ENCODE measurements at places on chromosomes 1 and 21.

DNA sequence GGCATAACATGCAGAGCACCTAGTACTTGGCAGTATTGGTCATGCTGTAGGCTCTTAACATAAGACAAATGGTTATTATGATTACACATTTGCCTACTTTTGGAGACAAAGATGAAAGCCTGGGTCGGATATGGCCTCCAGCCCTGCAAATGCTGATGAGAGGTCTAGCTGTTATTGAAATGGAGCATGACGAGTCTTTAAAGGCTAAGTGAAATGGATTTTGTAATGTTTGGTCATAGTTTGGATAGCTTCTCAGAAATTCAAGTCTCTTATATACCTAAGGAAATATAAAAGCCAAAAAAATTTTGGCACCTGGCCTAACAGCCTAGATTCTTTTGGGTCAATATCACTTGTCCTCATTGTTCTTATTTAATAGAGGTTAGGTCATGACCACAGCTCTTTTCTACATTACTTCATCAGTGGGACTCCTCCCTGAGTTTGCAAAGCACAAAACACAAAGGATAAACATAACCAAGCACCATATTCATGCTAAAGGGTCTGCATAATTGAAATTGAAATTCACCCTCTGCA lies 69.2 kb upstream of the WLS start:
- DNase-seq = peak; percentile 41

- peak; percentile 99 for DNase-seq
These were observed 20.6 kb downstream of the TCEA3 start for GRCh38 chr1:23403735-23404486.

- no peak for DNase-seq
These were observed 11.6 kb downstream of the RNF223 start for GRCh38 chr1:1062348-1063163.

- no peak for DNase-seq
These were observed 936 bp downstream of the PAQR6 start for GRCh38 chr1:156246781-156247459.

DNA sequence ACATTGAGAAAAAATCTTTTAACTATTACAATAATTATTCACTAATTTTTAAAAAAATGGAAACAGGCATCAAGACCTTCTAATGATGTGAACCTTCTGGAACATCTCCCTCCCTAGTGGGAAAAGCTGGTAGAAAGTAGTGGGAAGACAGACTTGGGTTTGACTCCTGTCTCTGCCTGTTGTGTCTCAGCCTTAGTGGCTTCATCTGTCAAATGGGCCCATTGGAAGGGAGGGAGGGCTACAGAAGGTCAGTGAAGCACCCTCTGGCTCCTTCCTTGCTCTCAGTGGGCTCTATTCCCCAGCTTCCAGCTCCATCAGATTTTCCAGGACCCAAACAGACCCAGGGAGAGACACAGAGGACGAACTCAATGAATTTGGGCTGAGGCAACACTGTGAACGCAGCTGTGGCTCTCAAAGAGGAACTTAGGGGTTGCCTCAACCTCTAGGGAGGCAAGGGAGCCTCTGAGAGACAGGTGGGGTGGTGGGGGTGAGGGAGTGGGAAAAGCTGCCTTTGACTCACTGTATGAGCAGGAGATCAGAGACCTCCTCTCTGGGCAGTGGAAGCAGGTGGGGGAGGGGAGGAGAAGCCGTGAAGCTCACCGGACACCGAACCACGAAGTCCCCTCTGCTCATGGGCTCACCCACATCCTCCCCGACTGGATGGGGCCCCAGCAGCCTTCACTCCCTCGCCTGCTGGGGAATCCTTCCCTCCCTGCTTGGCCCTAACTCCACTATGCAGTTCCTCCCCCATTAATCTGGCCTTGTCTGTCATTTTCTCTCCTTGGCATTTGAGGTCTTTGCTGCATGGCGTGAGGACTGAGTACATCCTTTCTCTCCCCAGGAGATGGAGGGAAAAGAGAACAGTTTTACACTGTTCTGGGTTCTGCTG lies 4.5 kb downstream of the CNR2 start:
- no peak for DNase-seq

DNA sequence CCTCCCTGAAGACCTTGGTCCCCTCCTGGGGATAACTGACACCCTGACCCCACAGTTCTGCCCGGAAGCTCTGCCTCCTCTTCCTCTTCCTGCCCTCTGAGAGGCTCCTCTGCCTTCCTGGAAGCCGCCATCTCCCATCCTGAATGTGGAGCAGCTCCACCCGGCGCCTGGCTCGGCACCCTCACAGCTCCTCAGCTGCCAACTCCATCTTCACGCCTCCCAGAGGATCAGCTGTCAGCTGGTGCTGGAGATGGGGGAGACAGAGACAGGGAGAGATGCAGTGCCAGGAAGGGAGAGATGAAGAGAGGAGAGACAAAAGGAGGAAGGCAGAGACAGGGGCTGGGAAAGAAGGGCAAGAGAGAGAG lies 210.4 kb upstream of the CSF3R start:
- DNase-seq = no peak

GRCh38 chr1:36359383-36359782 lies 26.3 kb downstream of the STK40 start:
- no peak for DNase-seq

- no peak for DNase-seq
These were observed 821 bp upstream of the KHDRBS1 start for GRCh38 chr1:32012709-32013385.

GRCh38 chr1:30770150-30770549 lies 12.6 kb upstream of the LAPTM5 start:
- no peak for DNase-seq

DNA sequence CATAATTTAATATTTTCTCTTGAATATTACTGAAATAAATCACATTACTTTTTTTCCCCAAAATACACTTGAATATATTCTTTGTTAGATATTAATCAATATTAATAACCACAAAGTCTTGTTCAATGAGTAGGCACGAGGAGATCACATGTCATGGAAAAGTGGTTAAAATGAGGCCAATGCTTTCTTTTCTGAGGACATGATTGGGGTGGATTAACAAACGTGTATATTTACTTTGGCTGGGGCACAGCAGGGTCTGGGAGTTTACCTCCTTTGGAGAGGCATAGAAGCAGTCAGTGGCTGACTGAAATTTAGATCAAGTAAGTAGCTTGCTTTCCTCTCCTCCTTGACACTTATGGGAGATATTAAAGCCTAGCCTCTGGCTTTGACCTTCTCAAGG lies 664.3 kb upstream of the B3GALT2 start:
- DNase-seq = peak; percentile 39

GRCh38 chr1:109643385-109644230 lies 12.3 kb upstream of the GSTM4 start:
- DNase-seq = peak; percentile 38

GRCh38 chr1:15957221-15958095 lies 18.4 kb downstream of the ZBTB17 start:
- DNase-seq = no peak

GRCh38 chr1:196466654-196467053 lies 141.6 kb downstream of the KCNT2 start:
- no peak for DNase-seq

DNA sequence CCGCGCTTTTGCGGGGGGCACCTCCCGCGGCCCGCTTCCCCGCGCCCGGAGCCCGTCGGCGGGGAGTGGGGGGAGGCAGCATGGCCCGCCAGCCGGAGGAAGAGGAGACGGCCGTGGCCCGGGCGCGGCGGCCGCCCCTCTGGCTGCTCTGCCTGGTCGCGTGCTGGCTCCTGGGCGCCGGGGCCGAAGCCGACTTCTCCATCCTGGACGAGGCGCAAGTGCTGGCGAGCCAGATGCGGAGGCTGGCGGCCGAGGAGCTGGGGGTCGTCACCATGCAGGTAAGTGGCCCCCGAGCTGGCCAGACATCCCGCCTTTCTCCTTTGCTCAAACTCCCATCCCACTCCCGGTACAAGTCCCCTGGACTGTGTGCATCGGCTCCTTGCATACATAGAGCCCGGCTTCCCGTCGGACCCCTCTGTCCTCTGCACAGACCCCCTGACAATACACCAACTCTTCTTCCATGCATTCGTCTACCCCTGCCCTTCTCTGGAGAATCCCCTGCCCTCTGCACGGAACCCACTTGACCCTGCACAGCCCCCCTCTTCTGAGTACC lies 812 bp downstream of the CACHD1 start:
- DNase-seq = peak; percentile 35

GRCh38 chr1:29756498-29756897 lies 520.2 kb downstream of the PTPRU start:
- no peak for DNase-seq

- peak; percentile 44 for DNase-seq
These were observed 49.9 kb downstream of the UMODL1 start for GRCh38 chr21:42120903-42121535.

- DNase-seq = no peak
These were observed 125.9 kb downstream of the RGS21 start for GRCh38 chr1:192442736-192443135.

- DNase-seq = no peak
These were observed 107.7 kb upstream of the ERRFI1 start for GRCh38 chr1:8133657-8134430.

DNA sequence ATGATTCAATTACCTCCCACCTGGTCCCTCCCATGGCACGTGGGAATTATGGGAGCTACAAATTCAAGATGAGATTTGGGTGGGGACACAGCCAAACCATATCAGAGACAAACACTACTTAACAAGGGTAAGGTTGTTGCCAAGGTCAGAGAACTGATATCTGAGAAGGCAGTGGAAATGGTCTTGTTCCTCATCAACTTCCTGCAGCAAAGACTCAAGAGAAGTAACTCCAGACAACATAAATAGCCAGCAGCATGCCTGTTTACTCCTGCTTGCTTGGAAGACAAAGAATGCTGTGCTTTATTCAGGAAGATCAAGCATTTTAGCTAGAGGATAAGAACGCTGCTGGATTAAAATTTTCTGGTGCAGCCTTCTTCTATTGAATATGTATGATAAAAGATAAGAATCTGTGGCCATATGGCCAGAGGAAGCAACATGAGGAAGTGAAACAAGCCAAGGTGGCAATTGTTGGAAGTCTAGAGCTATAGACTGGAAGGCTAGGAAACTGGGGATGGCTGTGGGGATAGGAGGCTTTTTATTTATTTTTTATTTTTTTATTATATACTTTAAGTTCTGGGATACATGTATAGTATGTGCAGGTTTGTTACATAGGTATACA lies 36.4 kb downstream of the DDAH1 start:
- DNase-seq = no peak

GRCh38 chr1:211830328-211831142 lies at the start of gene LPGAT1:
LPGAT1 (minus strand) TSS chr1:211830763; CDS start chr1:211829296, 1,467 bp downstream.
- peak; percentile 80 for DNase-seq

Measured in NCI-H345 (cell line).